ENCODE measurements at places on chromosomes 4 and X.

DNA sequence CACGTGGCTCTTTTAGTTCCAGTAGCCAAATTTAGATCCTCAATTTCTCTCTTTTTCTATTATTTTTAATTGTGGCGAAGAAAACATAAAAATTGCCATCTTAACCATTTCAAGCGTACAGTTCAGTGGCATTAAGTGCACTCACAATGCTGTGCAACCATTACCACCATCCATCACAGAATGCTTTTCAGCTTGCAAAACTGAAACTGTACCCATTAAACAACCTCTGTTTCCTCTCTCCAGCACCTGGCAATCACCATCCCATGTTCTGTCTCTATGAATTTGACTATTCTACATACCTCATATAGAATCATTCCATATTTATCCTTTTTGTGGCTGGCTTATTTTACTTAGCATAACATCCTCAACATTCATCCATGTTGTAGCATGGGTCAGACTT, 74.9 kb downstream of the METTL14 start:
- no peak for DNase-seq

DNA sequence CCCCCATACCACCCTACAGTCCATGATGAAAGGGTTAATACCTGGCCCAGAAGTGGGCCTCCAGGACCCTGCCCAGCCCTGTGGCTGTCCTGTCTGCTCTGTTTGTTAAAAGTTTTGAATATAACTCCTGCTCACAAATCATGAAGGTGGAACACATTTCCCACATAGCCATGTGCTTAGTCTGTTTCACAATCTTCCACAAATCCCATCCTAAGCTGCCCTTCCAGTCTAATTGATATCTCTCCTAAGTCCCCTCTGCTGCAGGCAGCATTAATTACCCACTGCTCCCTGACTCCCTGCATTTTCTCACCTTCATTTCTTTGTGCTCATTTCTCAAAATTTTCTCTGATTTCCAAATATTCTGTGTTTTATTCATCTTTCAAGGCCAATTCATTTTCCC, 142.6 kb downstream of the AASDH start:
- no peak for DNase-seq

- DNase-seq = no peak
Measured at GRCh38 chrX:13253223-13253622, 66.6 kb downstream of the ATXN3L start.

DNA sequence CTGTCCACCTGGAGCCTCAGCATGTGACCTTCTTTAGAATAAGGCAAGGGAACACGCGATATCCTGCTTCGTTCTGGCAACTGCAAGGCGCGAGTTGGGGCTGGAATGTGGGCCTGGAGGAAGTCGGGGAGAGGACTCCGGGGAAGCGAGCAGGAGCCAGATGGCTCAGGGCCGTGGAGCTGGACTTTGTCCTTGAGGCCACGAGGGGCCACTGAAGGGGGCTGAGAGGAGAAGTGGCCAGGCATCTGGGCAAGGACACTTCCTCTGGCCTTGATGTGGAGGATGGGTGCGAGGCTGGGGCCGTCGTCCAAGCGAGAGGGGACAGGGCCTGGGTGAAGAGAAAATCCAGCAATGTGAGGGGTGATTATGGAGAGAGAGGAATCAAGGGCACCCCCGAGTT, 12.2 kb upstream of the DUSP9 start:
- no peak for DNase-seq

DNA sequence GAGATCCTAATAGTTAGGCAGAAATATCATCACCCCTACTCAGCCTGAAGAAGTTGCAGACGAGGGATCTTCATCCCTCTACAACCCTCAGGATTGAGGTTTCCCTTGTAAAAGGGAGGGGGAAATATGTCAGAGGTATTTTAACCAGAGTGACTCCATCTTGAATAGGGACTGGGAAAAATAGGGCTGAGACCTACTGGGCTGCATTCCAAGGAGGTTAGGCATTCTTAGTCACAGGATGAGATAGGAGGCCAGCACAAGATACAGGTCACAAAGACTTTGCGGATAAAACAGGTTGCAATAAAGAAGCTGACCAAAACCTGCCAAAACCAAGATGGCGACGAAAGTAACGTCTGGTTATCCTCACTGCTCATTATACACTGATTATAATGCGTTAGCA, 17.5 kb downstream of the IL13RA2 start:
- no peak for DNase-seq

DNA sequence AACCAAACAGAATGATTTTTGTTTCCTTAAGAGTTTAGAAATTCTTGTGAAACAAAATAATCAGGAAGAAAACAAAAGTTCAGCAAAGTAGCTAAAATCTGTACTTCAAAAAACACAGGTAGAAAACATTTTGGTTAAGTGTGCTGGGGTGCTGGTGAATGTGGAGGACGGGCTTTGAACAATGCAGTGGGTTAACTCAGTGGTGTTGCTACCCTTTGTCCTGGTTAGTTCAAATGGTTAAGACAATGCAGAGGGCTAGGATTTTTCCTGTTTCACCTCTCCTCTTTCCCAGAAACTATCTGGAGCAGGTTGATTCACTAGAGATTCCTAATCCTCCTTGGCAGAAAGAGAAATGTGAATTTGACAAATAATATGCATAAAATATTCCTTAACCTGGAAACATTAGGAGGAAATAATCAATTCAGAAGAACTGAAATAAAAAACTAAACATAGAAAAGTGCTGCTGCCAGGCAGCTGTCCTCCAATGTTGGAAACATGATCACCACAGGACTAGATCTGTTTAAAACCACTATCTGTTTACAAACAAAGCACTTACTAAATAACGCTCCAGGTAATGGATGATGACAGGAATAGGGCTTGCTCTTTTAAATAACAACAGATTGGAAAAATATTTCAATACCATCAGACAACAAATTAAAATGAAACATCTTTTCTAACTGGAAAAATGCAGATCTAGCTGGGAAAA, 148.9 kb downstream of the MAML3 start:
- no peak for DNase-seq

All from stimulated activated CD4-positive, alpha-beta T cell treated with anti-CD3 and anti-CD28 coated beads, Interleukin-12 subunit alpha, Interleukin-12 subunit beta, amount 100 ng/mL, for 48 hours (primary cell).